ENCODE measurements at places on chromosomes 12 and 14.

DNA sequence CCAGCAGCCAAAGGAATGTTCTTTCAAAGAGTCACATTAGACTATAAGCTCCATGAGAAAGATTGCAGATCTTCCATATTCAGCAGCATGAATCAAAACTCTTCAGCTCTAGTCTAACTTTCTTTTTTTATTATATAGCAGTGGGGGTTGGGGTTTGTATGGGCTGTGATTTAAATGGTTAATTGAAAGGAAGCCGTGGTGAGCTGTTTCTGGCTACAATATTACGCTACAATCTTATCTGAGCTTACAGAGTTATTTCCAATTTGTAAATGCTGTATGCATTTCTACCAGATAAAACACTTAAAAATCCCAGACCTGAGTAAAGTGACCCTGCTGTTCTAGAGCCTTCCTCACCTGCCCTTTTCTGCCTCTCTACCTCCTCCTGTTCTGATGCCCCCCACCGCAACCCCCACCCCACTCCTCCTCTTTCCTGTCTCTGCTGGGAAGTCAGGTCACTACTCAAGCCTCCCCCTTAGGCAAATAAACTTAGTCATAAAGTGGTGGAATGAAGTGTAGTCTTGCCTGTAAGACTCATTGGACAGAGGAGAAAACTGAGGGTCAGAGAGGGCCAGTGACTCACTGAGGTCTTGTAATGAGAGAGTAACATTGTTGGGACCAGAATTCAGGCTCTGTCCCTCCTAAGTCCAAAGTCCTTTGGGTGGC is 1089.5 kb downstream of the BCL11B start:
- no peak for DNase-seq

DNA sequence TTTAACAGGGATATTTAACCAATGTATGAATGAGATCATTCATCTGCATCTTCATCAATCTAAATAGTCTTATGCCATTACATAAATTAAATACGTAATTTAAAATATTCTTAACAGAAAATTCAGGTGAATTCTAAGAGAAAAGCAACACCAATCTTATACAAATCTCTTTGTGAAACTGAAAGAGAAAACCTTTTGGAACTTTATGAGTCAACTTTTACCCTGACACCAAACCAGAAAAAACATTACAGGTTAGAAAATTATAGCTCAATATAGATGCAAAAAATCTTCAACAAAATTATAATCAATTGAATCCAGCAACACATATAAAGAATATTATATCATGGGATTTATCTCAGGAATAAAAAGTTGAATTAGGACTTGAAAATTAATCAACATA is 3.4 kb downstream of the GLIPR1L1 start:
- no peak for DNase-seq

- DNase-seq: no peak
Measured at GRCh38 chr12:117489671-117490070, 128.2 kb upstream of the NOS1 start.

DNA sequence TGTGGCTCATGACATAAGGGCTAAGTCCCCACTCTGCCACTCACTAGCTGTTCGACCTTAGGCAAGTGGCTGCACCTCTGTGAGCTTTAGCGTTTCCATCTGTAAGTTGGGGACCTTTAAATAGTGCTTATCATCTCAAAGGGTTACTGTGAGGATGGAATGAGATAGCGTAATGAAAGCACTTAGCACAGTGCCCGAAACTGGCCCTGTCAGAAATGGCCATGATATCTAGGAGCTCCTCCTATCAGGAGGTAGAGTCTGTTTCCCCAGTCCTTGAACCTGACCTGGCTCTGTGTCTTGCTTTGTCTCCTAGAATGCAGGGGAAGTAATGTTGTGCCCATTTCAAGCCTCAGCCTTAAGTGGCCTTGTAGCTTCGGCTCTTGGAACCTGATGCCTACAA is 211.0 kb downstream of the RBM19 start:
- DNase-seq: no peak

- no peak for DNase-seq
Measured at GRCh38 chr12:90280033-90280432, 571.4 kb upstream of the ATP2B1 start.
